ENCODE measurements at places on chromosomes 4 and X. TPM values are rescaled to one million over a fixed set of nuclear protein-coding genes. Genes with fewer than 3 reads are reported as not detected.

Gene RADX
- total RNA-seq, result 10.6 TPM

Gene FAM47A
- total RNA-seq, result not detected

DNA sequence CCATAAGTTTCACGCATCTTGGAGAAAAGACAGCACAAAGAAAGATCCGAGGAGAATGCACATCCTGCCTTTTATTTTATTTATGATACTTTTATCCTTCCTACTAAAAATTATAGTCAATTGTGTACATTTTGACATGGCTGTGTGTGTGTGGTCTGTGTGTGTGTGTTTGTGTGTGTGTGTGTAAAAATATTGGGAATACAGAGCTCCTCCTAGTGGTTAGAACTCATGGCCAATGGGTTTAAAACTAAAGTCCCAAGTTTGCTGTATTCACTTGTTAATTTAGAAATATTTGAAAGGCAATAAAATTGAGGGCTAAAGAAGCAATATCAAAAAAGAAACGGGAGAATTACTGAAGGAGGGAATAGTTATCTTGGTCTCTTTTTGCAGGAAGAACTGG, 47.5 kb downstream of the NKX6-1 start:
- DNase-seq, result no peak
- no peak overlapping the region for H3K4me3 ChIP-seq
- H3K27me3 ChIP-seq, result peaks cover 10% of the 10 kb centered on the region
- H3K4me1 ChIP-seq, result no peaks in the 10 kb centered on the region
- H3K27ac ChIP-seq, result no peak overlapping the region
- no peaks in the 10 kb centered on the region for H3K36me3 ChIP-seq

Gene GPR143
- not detected for total RNA-seq

- peak; percentile 18 for DNase-seq
- peaks cover 53% of the 10 kb centered on the region for H3K4me1 ChIP-seq
- peaks cover 8% of the 10 kb centered on the region for H3K27me3 ChIP-seq
- H3K27ac ChIP-seq, result no peak within 1 kb of the TSS
- peak within 1 kb of the TSS; percentile 97 for H3K4me3 ChIP-seq
These were observed at the start of gene SOWAHD for GRCh38 chrX:119757979-119758730. TSS of gene SOWAHD (plus strand) at chrX:119758588. CDS start at chrX:119758668, 80 bp downstream.

Gene TBX22
- total RNA-seq, result not detected

- no peak overlapping the region for H3K4me3 ChIP-seq
- H3K4me1 ChIP-seq, result no peaks in the 10 kb centered on the region
- H3K36me3 ChIP-seq, result no peaks in the 10 kb centered on the region
These were observed 254.3 kb upstream of the AGA start for GRCh38 chr4:177696438-177696966.

DNA sequence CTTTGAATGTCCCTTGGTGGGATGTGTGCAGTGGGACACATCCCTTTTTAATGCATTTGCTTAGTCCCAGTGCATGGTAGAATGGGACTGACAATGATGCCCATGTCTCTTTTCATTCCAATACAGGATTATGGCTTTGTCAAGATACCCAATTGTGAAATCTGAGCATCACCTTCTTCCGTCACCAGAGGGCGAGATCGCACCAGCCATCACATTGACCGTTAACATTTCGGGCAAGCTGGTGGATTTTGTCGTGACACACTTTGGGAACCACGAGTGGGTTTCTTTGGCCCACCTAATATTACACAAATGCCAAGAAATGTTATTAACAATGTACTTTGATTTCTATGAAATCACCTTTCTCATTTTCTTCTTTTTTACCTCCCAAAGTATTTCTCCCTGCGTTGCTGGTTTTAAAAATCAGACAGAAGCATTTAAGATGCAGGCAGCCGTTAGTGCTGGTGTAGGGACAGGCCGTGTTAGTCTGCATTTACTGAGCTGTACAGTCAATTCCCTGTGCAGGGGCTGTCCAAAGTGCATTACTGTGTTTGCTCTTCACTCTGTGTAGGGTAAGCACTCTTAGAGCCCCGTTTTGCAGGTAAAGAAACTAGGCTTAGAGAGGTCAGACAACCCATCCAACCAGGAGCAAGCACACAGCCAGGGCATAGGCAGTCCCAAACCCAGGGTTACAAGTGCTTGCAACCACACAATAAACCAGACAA, 46.5 kb downstream of the CWH43 start:
- peaks cover 19% of the 10 kb centered on the region for H3K27me3 ChIP-seq
- no peak overlapping the region for H3K4me3 ChIP-seq
- DNase-seq, result peak; percentile 6
- H3K4me1 ChIP-seq, result no peaks in the 10 kb centered on the region

Gene NCBP2L
- total RNA-seq, result not detected

DNA sequence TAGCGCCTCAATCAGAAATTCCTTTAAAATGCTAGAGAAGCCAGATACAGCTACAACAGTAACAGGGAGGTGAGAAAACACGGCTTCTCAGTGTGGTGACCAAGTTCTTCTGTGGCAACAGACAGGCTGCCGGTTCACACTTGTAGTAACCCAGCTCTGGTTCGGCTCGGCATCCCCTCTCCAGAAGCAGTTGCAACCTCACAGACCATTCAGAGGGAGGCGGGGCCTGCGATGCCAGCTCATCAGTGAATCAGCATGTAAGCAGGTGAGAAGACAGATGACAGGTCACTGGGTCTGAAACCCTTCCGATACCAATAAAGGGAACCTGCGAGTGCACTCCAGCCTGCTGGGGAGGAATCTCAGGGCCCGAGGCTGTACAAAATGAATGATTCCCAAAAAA, 251.0 kb downstream of the KCNIP4 start:
- H3K4me1 ChIP-seq, result no peaks in the 10 kb centered on the region
- DNase-seq, result peak; percentile 0
- no peaks in the 10 kb centered on the region for H3K27me3 ChIP-seq
- no peak overlapping the region for H3K4me3 ChIP-seq

Gene GUCY1B1
- 1.9 TPM for total RNA-seq

- H3K4me1 ChIP-seq, result no peaks in the 10 kb centered on the region
- peaks cover 23% of the 10 kb centered on the region for H3K27me3 ChIP-seq
- no peak for DNase-seq
- H3K36me3 ChIP-seq, result no peaks in the 10 kb centered on the region
- no peak overlapping the region for H3K4me3 ChIP-seq
These were observed 408.6 kb downstream of the PPP3CA start for GRCh38 chr4:100938698-100939097.

GRCh38 chrX:75623535-75623934, 100.7 kb upstream of the ZDHHC15 start:
- H3K36me3 ChIP-seq, result peaks cover 3% of the 10 kb centered on the region
- no peak overlapping the region for H3K4me3 ChIP-seq
- H3K27me3 ChIP-seq, result peaks cover 11% of the 10 kb centered on the region
- no peak overlapping the region for H3K27ac ChIP-seq
- H3K4me1 ChIP-seq, result peaks cover 8% of the 10 kb centered on the region

Gene KCNE5
- total RNA-seq, result 0.16 TPM

Gene ZFP42
- not detected for total RNA-seq

DNA sequence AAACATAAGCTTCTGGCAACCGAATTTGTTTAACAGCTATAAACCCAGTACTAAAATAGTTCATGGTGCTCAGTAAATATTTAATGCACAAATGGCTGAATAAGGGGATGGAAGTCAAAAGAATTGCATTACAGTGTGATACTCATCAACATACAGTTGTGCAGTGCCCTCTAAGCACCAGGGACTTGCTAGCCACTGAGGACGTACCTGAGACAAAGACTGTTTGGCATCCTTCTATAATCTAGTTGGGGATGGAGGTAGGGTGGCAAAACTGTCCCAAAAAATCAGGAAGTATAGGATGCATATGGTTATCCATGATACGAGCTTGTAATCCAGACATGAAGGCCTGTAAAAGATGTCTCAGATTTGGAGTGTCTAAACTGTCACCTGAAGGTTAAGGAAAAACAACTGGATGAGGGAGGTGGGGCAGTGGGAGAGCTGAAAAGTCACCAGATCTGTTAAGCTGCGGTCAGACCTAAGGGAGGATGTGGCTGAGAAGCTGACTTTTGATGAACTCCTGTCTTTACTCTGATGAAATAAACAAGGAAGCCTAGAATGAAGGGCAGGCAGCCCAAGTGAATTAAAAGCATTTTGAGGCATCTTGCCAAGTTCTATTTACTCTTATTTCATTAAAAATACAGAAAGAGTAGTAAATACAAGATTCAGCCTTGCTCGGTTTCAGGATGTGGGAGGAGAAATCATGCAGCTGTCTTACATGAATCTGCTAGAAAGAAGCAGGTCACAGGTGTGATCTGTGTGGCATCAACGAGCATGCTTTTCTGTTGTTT, 12.0 kb upstream of the CD38 start:
- H3K36me3 ChIP-seq, result peaks cover 5% of the 10 kb centered on the region
- no peaks in the 10 kb centered on the region for H3K27me3 ChIP-seq
- peak overlapping the region; percentile 79 for H3K27ac ChIP-seq
- peak; percentile 39 for DNase-seq
- H3K4me1 ChIP-seq, result peaks cover 51% of the 10 kb centered on the region

GRCh38 chr4:88570001-88570400, 22.3 kb upstream of the HERC3 start:
- no peak overlapping the region for H3K27ac ChIP-seq
- peaks cover 2% of the 10 kb centered on the region for H3K36me3 ChIP-seq
- no peak for DNase-seq
- no peak overlapping the region for H3K4me3 ChIP-seq

Gene TSPAN5
- 22.9 TPM for total RNA-seq

DNA sequence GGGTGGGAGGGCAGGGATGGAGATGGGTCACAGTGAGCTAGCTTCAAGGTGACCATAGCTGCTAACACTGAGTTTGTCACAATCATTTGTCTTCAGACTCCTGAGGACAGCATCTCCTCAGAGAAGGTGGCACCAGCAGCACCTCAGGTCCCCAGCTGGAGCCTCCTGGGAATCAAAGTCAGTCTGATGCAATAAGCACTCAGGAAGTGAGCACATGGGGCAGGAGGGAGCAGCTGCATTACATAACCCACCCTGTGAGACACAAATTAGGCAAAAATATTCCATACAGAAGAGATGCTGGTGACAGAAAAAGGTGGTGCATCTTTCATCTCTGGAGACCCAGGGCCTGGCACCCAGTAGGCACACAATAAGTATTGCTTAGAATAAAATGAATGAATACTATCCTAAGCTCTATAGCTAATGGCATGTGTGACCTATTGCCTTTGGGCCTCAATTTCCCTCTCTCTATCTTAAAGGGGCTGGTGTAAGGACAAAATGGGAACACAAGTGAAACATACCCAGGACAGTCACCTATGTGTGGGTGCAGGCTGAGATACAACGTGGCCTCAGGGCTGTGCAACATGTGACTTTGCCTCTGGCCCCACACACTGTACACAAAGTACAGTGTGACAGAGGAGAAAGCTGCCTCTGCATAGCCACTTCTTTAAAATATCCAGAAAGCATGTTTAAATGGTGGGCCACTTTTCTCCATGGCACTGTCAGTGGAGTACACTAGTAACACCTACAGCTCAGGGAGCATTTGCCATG, 37.1 kb downstream of the SLC39A8 start:
- H3K27me3 ChIP-seq, result no peaks in the 10 kb centered on the region
- H3K27ac ChIP-seq, result peak overlapping the region; percentile 88
- peaks cover 4% of the 10 kb centered on the region for H3K36me3 ChIP-seq
- H3K4me1 ChIP-seq, result peaks cover 20% of the 10 kb centered on the region

GRCh38 chrX:24728530-24728929, 34.8 kb downstream of the POLA1 start:
- H3K4me1 ChIP-seq, result no peaks in the 10 kb centered on the region
- no peak overlapping the region for H3K4me3 ChIP-seq
- no peaks in the 10 kb centered on the region for H3K36me3 ChIP-seq
- no peak overlapping the region for H3K27ac ChIP-seq
- H3K27me3 ChIP-seq, result no peaks in the 10 kb centered on the region

Gene GPC3
- total RNA-seq, result 0.41 TPM

Gene FAM9A
- not detected for total RNA-seq

Data from activated T-cell treated with anti-CD3 and anti-CD28 coated beads, Interleukin-2, amount 50 U/mL, for 72 hours (primary cell).